Brain (organoid and tissue), 16 donors: ENCODE measurements at places on chromosomes 7 and 10. TPM values are rescaled to one million over a fixed set of nuclear protein-coding genes. Genes with fewer than 3 reads are reported as not detected.

DNA sequence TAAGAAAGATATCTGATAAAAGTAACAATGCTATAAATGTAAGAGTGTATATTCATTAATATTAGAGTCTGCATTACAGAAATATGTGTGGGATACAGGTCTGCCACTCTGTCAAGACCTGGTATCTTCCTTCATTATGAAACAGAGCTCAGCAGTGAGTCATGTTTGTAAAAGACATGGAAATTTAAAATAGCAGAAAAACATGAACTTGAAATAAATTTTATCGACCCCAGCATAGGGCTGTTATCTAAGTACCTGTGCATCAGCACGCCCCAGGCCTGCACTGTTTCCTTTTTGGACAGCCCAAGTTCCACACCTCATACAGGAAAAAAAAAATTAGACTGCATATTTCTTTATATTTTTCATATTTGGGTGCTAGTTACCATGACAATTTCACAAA is 58.0 kb upstream of the ZPBP start:
- DNase-seq, result no peak

DNA sequence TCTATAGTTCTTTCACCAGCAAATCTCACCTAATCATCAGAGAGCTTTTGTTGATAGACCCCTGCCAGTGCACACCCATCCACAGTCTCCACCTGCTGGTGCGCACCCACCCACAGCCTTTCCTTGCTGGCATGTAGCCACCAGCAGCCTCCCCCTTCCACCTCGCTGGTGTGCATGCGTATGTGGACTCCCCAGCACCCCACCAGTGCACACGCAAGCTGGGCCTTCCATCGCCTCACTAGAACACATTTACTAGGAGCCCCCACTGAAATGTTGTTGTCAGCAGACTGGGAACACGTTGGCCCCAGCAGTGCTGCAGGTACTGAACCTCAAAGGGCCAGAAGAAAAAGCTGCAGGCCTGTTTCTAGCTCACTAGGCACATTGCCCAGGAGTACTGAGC is 104.9 kb upstream of the ZWINT start:
- no peak for DNase-seq

- no peak for DNase-seq
Observed at GRCh38 chr10:102998399-102998907, 80.4 kb downstream of the CNNM2 start.

- no peak for DNase-seq
Observed at GRCh38 chr10:75220274-75220673, 9.7 kb downstream of the VDAC2 start.

GRCh38 chr10:131107970-131108369 is 203.6 kb downstream of the TCERG1L start:
- DNase-seq, result no peak

- no peak for DNase-seq
Observed at GRCh38 chr7:117017017-117017451, 63.7 kb downstream of the ST7 start.

- DNase-seq, result no peak
Observed at GRCh38 chr7:27198871-27199801, 755 bp downstream of the HOXA13 start.

- no peak for DNase-seq
Observed at GRCh38 chr10:13991353-13991752, 339.4 kb downstream of the FRMD4A start.

DNA sequence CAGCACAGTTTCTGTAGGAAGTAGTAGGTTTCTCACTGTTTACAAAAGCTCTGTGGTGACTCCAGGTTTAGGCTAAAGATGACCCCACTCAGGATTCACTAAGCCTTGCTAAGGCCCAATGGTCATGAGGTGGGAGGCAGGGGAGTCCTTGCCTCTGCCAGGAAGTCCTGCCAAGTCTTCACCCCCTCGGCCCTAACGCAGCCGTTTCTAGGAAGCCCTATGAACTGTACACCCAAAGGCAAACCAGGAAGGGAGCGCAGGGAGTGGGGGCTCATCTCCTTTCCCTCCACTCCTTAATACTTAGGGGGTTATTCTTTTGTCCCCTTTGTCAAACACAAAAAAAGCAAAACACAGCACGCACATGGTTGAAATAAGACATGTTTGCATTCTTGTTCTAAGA is 64.6 kb downstream of the CTBP2 start:
- no peak for DNase-seq

GRCh38 chr10:49080071-49080470 is 35.3 kb downstream of the VSTM4 start:
- no peak for DNase-seq

DNA sequence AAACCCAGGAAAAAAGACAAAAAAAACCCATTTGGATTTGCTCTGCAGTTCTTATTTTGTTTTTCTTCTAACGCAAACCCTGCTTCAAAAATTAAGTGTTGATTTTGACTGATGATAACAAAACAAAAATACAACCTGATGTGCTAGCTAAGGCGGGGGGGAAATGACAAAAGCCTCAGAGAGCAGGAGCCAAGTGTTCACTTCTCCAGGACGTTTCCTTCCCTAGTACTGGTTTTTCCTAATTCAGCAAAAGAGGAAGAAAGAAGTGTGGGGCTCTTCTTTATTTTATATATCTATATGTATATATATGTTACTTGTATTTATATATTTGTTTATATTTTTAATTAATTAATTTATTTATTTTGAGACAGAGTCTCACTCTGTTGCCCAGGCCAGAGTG is 28.0 kb downstream of the SNX10 start:
- DNase-seq, result no peak

- no peak for DNase-seq
Observed at GRCh38 chr10:33773886-33774480, 439.5 kb upstream of the NRP1 start.

GRCh38 chr7:83541187-83541960 is 107.6 kb downstream of the SEMA3E start:
- DNase-seq, result no peak

GRCh38 chr7:105250706-105251105 is 138.0 kb downstream of the SRPK2 start:
- DNase-seq, result no peak

- no peak for DNase-seq
Observed at GRCh38 chr10:75827587-75828021, 396.2 kb downstream of the LRMDA start.

DNA sequence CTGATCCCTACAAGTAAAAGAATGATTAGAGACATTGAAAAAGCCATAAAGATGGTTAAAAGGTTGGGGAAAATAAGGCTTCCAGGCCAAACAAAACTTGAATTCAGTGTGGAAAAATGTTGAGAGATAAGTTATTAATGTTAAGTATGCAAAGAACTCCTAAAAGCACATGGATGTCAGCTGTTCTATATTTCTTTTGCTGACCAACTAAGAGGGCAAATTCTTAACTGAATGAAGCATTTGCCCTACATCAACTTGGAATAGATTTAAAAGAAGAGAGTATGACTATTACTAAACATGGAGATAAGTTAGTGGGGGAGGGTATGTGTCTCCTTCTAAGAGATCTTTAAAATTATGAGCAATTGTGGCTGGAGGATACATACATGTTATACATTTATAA is 124.8 kb downstream of the KIAA1217 start:
- no peak for DNase-seq

GRCh38 chr10:104199567-104199966 is 32.6 kb downstream of the CFAP43 start:
- DNase-seq, result no peak

GRCh38 chr7:88759230-88760135 is at the start of gene ZNF804B:
Gene ZNF804B, plus strand, starts transcription at chr7:88759700. Its CDS starts 277 bp downstream, at chr7:88759977.
- peak; percentile 74 for DNase-seq

The TMEM184A gene
- polyA plus RNA-seq, result 4.3 TPM

The CD36 gene
- 0.75 TPM for polyA plus RNA-seq

The GJC3 gene
- polyA plus RNA-seq, result 1.6 TPM

The ASAH2B gene
- polyA plus RNA-seq, result 3.9 TPM

The NKX6-2 gene
- polyA plus RNA-seq, result 37.4 TPM

The SEMA3E gene
- polyA plus RNA-seq, result 0.31 TPM

The NPY gene
- 9.0 TPM for polyA plus RNA-seq

The SEM1 gene
- polyA plus RNA-seq, result 206 TPM

The MYH16 gene
- polyA plus RNA-seq, result not detected

The RSBN1L gene
- polyA plus RNA-seq, result 10.2 TPM

The ICA1 gene
- 70.3 TPM for polyA plus RNA-seq

The FOXP2 gene
- 0.29 TPM for polyA plus RNA-seq

The GIMAP8 gene
- 1.9 TPM for polyA plus RNA-seq

The PTN gene
- polyA plus RNA-seq, result 169 TPM

The GIMAP5 gene
- polyA plus RNA-seq, result 8.7 TPM

The C10orf71 gene
- polyA plus RNA-seq, result 1.6 TPM

The CHST15 gene
- 6.0 TPM for polyA plus RNA-seq

The CPA5 gene
- 2.3 TPM for polyA plus RNA-seq

The C10orf105 gene
- polyA plus RNA-seq, result 3.3 TPM
